ENCODE measurements at places on chromosomes 5 and 9. TPM values are rescaled to one million over a fixed set of nuclear protein-coding genes. Genes with fewer than 3 reads are reported as not detected.

The FABP6 gene
- 0.70 TPM for total RNA-seq

The C5orf58 gene
- total RNA-seq = 2.4 TPM

The RNF44 gene
- total RNA-seq = 16.7 TPM

The FOXE1 gene
- total RNA-seq = not detected

The SLCO6A1 gene
- total RNA-seq = not detected

The RNF14 gene
- 87.1 TPM for total RNA-seq

The KCNIP1 gene
- total RNA-seq = not detected

The LURAP1L gene
- 10.0 TPM for total RNA-seq

The PCDHB5 gene
- total RNA-seq = 0.90 TPM

The CBY3 gene
- not detected for total RNA-seq

The ACTBL2 gene
- 0.47 TPM for total RNA-seq

The RECK gene
- total RNA-seq = 5.2 TPM

The PDCD1LG2 gene
- total RNA-seq = 4.0 TPM

The SLC34A3 gene
- not detected for total RNA-seq

The IFNA2 gene
- total RNA-seq = not detected

The C9orf50 gene
- not detected for total RNA-seq

The MEIKIN gene
- total RNA-seq = not detected

The RANBP17 gene
- 8.4 TPM for total RNA-seq

The NUTM2F gene
- total RNA-seq = not detected

The NMUR2 gene
- total RNA-seq = not detected

The ATOSB gene
- 13.9 TPM for total RNA-seq

Data from HT1080 (cell line).